ENCODE measurements at places on chromosomes 16 and 17. TPM values are rescaled to one million over a fixed set of nuclear protein-coding genes. Genes with fewer than 3 reads are reported as not detected.
A peak's percentile ranks its signal among the peaks of the same experiment; 100 is the strongest.

DNA sequence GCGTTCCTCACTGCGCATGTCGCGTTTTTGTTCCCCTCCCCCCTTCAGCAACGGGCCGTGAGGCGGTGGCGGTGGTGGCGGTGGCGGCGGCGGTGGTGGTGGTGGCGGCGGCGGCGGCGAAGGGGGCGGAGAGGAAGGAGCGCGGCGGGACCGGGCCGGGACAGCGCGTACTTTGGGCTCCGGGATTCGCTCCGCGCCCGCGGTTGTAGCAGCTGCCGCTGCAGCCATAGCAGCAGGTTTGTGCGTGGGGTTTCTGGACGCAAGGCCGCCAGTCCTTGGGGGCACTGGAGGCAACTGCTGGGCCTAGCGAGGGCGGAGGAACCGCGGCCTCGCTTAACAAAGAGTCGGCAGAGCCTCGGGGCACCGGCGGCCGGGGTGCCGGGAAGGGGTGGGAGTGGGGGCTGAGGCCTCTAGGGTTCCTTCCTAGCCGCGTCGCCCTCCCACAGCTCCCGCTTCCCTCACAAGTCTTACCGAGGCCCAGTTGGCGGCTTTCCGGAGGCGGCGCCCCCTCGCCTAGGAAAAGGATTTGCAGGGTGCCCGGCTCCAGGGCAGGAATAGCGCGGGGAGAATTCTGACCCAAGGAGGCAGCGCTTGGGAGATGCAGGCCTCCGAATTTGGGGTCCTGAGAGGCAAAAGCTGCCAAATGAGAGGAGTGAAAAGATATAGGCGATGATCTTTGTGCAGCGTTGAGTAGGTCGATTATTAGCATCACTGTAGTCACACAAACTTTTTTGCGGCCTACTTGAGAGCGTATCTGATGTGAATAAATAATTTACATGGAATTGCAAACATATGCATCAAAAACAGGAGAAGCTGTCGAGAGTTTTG lies at the start of gene DDX42:
TSS of gene DDX42 (plus strand) at position 30 of the 828 bp plus-strand sequence. CDS start 12,880 bp downstream, outside the sequence.
- DNase-seq = peak; percentile 94

GRCh38 chr16:88293097-88293496 lies 89.7 kb upstream of the ZNF469 start:
- DNase-seq = no peak

- DNase-seq = peak; percentile 72
Observed at GRCh38 chr16:56911771-56912571, 20.0 kb upstream of the HERPUD1 start.

DNA sequence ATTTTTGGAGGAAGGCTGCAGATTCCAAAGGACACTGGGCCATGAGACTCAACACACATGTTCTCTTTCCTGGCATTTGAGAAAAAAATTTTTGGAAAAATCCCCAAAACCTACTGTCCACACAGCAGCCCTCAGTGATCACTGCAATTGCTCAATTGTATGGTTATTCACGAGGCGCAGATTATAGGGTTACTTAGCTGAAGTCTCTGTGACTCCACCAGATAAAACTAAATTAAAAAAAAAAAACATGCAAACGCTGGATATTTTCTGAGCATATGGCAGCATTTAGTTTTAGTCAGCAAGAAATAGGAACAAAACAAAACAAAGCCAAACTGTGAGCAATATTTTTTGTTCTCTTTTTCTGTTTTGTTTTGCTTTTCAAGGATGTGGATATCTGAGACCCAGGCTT lies 83.8 kb upstream of the FAM20A start:
- no peak for DNase-seq

DNA sequence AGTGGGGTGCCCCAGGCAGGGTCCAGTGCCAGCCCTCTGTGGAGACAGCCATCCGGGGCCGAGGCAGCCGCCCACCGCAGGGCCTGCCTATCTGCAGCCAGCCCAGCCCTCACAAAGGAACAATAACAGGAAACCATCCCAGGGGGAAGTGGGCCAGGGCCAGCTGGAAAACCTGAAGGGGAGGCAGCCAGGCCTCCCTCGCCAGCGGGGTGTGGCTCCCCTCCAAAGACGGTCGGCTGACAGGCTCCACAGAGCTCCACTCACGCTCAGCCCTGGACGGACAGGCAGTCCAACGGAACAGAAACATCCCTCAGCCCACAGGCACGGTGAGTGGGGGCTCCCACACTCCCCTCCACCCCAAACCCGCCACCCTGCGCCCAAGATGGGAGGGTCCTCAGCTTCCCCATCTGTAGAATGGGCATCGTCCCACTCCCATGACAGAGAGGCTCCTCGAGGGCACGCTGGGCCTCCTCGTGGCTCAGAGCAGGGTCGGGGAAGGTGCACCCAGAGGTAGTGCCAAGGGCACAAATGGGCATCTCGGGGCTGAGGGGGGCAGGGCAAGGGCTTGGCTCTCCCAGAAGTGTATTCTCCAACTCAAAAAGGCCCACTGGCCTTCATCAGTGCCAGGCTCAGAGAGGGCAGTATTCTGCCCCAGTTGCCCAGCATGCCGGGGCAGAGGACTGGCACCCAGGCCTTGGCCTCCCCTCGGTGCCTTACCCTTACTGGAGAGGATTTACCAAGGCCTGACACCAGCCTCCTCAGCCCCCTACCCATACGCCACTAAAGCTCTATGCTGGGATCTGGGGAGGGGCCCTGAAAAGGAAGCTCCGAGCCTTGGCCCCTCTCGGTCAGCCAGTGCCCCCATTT lies at the start of gene CDH5:
TSS of gene CDH5 (plus strand) at position 259 of the 867 bp plus-strand sequence. CDS start 12,647 bp downstream, outside the sequence.
- peak; percentile 85 for DNase-seq

The RND2 gene
- total RNA-seq = 3.4 TPM

DNA sequence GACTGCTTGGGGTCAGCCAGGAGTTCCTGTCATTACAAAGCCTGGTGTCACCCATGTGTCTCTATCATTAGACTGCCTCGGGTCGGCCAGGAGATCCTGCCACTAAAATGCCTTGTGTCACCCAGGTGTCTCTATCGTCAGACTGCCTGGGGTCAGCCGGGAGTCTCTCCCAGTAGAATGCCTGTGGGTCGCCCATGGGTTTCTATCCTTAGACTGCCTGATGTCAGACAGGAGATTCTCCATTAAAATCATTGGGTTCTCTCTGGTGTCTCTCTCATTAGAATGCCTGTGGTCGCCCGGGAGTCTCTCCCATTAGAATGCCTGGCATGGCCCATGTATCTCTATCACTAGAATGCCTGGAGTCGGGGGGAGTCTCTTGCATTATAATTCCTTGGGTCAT lies 2231.0 kb downstream of the TP53TG3F start:
- DNase-seq = no peak

DNA sequence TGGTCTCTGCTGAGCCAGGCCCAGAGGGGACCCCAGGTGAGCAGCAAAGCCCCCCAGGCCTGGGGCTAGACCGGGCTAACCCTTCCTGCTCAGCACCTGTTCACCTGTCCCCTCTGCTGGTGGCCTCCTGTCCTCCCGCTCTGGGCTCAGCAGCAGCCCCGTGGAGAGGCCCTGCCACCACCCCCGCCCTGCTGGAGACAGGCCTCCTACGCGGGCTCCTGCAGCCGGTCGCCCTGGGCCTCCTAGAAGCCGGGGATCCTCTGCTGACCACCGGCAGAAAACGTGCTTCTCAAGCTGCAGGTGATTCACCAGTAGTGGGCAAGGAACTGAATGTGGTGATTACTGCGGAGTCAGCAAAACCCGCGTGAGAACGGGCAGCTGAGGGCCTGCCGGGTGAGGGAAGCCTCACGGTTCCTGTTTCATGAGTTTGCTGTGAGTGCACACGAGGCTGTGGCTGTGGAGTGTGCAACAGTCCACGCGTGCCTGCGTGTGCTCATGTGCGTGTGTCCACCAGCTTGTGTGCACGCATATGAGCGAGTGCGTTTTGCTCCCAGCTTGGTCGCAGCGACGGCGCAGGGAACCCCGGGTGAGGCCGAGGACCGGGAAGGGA lies 792 bp downstream of the SECTM1 start:
- peak; percentile 76 for DNase-seq

- DNase-seq = peak; percentile 91
Observed at GRCh38 chr16:1610071-1610898, 1.6 kb downstream of the IFT140 start.

The PRSS36 gene
- 4.3 TPM for total RNA-seq

- no peak for DNase-seq
Observed at GRCh38 chr17:28346746-28347246, 10.5 kb downstream of the POLDIP2 start.

- no peak for DNase-seq
Observed at GRCh38 chr17:75834928-75835653, 9.1 kb downstream of the UNC13D start.

Measured in sciatic nerve (tissue), 2 donors.